ENCODE measurements at places on chromosomes 3 and 15.

DNA sequence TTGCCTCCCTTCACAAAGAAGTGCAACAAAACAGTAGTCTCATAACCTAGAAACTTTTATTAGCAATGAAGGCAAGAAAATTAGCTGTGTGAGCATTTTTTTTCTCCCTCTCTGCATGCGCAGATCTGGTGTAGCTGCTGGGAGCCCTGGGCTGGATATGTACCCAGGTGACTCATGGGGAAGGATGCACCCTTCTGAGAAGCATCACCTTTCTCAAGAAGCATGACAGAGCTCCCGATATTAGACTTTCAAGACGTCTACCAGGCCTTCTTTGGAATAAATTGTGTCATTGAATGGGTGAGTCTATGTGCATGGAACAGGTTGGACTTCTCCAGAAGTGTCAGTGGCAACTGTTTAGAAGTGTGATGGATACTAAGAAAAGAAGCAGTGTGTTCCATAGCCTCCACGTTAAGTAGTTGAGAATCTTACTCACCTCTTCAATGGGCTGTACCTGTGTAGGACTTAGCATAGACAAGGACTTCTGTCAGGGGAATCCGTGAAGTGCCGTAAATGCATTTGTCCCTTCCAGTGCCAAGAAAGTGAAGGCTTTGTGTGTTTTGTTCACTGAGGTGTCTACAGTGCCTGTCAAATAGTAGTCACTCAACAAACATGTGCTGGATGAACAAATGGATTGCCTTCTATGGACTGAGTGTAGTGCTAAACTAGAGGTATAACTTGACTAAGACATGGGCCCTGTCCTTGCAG, 47.7 kb upstream of the RASGRP1 start:
- DNase-seq = peak; percentile 60

GRCh38 chr3:15292765-15293522, 39.4 kb downstream of the SH3BP5 start:
- DNase-seq = no peak

DNA sequence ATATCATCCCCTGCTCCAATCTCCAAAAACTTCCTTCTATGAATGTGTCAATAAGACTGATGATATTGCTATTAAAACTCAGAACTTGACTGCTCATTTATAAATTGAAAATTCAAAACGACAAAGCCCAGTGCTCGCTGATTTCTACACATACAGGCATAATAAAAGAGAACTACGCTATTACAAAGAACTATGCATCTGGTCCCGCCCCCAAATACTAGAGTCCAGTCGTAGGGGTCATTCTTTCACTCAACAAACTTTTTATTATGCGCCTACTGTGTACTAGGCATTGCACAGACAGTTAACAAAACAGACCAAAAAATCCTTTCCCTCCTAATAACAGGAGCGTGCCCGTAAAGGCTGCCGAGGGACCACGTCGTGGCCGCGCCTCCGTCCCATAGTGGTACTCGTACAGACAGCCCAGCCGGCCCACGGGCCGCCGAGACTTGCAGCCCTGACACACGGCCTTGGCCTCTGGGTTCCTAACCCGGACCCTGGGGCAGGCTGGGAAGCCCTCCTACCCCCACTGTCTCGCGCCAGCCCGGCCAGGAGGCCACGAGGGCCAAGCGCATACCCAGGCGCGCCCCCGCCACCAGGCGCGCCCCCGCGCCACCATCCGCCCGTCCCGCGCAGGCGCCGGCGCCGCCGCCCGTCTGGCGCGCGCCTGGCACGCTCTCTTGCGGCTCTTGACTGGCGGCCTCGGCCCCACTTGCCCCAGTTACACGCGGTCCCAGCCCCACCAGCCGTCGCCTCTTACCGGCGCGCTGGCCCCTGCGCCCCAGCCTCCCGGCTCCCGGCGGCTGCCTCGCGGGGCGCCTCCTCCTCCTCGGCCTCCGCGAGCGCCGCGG, 757 bp downstream of the AVEN start:
- DNase-seq = peak; percentile 71

- DNase-seq = no peak
Measured at GRCh38 chr3:37766797-37767776, 94.6 kb upstream of the CTDSPL start.

DNA sequence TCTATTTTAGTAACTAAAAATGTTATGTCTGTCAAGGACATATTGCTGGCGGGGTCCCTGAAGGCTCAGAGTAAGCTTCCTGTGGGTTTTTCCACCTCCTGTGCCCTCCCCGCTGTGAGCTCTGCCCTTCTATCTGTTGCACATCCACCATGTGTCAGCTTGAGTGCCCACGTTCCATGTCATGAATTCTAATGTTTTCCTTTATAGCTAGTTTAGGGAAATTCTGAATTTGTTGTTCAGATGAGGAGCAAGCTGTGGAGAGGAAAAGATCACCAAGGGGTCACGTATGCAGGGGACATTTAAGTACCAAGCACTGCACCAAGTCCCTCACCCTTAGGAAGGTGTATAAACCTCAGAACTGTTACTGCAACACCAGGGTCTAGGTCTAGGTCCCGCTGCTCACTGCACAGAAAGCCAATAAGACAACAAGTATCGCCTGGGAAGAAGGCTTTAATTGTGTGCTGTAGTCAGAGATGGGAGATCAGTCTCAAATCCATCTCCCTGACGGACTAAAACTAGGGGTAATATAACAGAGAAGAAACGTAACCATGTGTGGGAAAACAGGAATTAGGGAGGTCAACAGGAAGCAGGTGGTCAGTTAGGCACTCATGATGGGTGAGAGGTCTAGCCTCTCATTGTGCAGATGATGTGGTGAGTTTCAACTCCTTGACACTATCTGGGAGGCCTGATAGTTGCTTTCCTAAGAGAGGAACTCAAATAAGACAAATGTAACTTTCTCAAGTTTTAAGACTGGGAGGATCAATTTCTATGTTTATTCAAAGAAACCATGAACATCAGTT, 9.7 kb downstream of the GP9 start:
- DNase-seq = no peak

GRCh38 chr3:13107661-13108060, 34.4 kb upstream of the IQSEC1 start:
- no peak for DNase-seq

DNA sequence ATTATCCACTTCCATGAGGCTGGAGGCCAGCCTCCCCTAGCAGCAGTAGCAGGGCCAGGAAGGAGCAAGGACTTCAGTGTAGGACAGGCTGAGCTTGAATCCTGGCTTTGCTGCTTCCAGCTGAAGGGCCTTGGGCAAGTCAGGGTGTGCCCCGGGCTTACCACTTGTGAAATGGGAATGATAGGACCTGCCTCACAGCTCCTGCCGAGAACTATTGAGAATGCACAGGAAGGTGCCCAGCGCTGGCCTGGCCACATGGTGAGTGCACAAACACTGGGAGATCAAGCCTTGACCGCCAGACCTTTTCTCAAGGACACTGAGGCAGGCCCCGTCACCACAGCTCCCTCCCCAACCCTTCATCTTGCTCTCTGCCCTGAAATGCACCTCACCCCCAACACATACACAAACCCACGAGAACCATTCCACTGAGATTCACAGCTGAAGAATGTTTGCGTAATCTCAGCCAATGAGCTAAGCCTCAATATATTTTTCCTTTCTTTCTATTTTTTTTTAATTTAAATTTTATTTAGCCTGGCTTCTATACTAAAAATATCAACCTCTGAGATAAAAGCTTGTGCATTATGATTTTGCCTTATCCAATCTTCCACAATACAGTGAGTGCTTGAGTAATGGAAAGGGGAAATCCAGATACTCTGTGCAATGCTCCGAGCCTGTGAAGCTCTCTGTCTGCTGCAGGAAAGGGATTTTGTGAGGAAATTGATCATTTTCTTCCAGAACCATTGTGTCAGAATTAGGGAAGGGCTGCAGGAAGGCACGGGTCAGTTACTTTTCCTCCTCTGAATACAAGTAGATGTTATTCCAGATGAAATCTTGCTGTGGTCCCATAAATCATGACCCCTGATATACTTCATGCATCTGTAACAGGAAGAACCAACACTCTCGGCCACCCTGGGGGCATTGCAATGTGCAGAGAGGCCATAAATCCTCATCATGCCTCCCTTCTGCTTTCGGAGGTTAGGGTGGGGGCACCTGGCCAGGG, 193.9 kb downstream of the TLE3 start:
- DNase-seq = no peak

DNA sequence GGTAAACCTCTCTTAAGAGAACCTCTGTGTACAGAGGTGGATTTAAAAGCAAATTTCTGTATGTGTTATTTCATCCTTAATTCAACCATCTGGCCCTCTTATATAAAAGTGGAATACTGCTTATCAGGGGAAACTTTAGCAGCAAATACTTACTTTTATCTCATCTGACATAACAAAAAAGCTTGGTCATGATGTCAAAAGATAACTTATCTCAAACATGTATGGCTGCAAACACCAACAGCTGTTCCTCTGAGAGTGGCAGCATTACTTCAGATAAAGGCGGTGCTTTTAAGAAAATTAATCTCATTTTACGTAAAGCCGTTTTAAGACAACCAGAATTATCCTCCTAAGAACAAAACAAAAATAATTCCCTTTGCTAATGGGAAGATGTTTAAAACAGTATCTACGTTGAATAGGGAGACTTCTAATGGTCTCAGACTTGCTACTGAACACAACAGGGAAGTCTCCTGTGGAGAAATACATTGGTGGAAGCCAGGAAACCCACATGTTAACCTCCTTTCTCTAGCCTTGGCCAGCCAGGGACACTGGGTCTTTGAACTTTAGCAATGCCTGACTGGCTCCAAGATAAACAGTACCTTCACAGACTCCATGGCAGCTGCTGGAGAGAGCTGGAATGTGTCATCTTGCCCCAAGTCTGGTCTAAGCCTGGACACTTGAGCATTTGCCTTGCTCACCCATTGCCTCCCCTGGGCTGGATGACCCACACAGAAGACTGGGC, 18.1 kb downstream of the ARRDC4 start:
- DNase-seq = no peak

- DNase-seq = no peak
Measured at GRCh38 chr3:131705099-131705498, 202.3 kb upstream of the MRPL3 start.

DNA sequence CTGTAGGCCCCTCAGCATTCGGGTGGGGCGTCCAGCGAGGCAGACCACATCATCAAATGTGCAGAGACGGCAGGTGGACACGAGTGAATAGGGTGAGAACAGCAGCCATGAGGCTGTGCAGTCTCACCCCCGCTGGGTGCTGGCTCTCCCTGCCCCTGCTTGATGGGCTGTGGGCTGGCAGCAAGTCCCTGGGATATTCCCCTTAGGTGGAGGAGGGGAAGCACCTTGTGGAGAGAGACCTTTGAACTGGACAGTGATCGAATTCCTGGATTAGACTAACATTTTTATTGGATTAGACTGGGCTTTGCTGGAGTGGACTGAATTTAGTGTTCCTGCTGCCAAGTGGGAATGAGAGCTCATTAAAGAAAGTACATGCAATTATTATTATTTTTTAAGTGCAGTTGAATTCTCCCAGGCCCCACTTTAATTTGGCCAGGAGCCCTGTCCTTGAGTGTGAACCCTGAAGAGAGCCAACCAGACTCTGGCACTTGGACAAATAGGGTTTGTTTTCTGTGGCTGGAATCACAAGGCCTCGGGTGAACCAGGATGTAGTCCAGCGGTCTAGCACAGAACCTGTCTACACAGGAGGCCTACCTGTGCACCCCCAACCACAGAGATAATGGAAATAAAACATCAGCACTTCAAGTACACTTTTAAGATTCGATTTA, 193.1 kb downstream of the ABHD5 start:
- no peak for DNase-seq

- DNase-seq = no peak
Measured at GRCh38 chr3:10748040-10748439, 68.0 kb upstream of the SLC6A11 start.

DNA sequence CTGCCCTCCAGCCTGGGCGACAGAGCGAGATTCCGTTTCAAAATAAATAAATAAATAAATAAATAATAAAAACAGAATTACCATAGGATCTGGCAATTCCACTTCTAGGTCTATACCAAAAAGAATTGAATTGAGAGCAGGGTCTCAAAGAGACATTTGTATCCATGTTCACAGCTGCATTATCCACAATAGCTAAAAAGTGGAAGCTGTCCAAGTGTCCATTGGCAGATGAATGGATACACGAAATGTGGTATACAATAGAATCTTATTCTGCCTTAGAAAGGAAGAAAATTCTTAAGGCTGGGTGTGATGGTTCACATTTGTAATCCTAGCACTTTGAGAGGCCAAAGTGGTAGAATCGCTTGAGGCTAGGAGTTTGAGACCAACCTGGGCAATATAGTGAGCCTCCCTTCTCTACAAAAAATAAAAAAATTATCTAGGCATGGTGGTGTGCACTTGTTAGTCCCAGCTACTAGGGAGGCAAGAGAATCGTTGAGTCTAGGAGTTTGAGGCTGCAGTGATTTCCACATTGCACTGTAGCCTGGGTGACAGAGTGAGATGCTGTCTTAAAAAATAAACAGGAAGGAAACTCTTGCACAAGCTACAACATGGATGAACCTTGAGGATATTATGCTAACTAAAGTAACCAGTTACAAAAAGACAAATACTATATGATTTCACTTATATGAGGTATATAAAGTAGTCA, 24.2 kb downstream of the PFKFB4 start:
- no peak for DNase-seq

- DNase-seq = no peak
Measured at GRCh38 chr3:37800022-37800551, 61.6 kb upstream of the CTDSPL start.

- DNase-seq = no peak
Measured at GRCh38 chr3:178260887-178261565, 275.2 kb upstream of the KCNMB2 start.

DNA sequence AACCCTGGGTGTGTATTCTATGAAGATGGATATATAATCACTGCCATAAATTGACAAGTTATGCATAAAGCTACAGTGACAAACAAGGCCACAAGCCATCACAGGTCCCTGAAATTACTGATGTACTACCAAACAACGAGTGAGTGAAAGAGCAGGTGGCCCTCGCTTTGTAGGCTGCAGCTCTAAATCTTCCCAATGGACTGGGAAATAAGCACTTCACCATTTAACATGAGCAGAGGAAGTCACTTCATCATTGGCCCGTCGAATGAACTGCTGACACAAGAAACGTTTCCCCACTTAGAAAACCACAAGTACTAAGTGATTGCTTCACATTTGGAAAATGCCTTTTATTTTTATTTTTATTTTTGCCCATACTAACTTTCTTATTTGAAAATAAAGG, 218.0 kb downstream of the ZNF385D start:
- DNase-seq = no peak

- no peak for DNase-seq
Measured at GRCh38 chr15:29170521-29170920, 99.1 kb downstream of the NSMCE3 start.

DNA sequence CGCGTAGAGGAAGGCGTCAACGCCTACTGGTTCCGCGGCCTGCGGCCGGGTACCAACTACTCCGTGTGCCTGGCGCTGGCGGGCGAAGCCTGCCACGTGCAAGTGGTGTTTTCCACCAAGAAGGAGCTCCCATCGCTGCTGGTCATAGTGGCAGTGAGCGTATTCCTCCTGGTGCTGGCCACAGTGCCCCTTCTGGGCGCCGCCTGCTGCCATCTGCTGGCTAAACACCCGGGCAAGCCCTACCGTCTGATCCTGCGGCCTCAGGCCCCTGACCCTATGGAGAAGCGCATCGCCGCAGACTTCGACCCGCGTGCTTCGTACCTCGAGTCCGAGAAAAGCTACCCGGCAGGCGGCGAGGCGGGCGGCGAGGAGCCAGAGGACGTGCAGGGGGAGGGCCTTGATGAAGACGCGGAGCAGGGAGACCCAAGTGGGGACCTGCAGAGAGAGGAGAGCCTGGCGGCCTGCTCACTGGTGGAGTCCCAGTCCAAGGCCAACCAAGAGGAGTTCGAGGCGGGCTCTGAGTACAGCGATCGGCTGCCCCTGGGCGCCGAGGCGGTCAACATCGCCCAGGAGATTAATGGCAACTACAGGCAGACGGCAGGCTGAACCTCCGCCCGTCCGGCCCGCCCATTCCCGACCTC, 4.1 kb downstream of the ISLR2 start:
- DNase-seq = no peak
